ENCODE measurements at places on chromosomes 12 and 14.

DNA sequence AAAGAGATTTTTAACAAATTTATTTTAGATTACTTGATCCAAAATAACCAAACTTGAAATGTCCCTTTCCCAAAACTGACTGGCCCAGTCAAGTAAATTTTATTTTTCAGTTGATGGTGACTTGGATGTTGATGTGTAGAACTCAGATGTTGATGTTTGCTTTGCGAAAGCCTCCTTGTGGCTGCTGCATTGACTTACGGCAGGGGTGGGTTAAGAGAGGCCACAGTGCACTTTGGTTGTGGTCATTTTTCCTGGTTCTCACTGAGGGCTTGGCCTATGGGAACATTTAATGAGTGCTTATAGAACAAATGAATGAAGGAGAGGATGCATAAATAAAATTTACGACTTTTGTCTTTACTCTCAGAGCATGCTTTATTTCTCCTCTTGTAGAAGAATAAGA, 52.6 kb downstream of the SLCO1B3 start:
- no peak for DNase-seq

DNA sequence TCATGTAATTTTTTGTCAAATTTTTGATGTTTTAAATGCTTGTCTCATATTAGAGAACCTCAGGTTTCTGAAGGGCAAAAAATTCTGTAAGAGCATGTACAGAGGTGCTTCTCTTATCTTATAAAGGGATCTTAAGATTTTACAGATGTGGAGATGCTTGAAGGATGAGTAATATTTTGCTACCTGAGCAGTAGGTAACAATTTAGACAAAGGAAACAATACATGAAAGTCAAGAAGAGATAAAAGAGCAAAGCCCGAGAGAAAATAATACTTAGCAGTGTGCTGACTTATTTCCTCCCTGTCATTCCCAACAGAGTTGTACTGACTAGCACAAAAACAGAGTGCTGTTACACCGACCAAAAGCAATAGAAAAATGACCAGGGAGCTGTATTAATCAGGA, 98.1 kb upstream of the PTPRR start:
- no peak for DNase-seq

DNA sequence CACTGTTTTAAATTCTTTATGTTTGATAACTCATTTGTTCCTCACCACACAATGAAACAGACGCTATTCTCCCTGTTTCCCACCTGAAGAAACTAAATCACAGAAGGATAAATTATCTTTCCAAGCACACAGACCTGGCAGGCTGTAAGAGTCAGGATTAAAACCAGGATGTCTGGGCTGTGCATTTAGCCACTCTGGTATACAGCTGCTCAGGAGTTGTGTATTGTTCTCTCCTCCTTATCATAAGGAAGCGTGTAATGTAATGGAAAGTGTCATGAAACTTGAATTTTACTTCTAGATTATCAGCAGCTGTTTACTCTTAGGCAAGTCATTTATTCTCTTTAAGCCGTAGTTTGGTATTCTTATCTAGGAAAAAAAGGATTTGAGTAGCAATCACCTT, 154.8 kb upstream of the LRIG3 start:
- DNase-seq, result no peak

DNA sequence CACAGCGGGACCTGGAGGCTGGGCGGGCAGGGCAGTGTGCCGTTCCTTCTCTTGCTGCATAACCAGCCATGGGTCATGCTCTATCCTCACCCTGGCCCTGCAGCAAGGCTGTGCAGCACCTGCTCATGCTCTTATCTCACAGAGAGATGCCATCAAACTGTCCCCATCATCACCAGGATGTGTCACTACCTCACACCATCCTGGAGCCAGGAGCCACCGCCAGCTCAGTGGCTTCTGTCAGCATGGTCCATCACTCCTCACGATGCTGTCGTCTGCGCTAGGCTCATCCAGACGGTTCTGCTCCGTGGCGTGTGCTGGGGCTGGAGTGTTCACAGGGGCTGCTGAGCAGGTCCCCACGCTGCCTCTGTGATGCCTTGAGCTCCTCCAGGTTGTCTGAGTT, 77.2 kb upstream of the DYNC1H1 start:
- no peak for DNase-seq

DNA sequence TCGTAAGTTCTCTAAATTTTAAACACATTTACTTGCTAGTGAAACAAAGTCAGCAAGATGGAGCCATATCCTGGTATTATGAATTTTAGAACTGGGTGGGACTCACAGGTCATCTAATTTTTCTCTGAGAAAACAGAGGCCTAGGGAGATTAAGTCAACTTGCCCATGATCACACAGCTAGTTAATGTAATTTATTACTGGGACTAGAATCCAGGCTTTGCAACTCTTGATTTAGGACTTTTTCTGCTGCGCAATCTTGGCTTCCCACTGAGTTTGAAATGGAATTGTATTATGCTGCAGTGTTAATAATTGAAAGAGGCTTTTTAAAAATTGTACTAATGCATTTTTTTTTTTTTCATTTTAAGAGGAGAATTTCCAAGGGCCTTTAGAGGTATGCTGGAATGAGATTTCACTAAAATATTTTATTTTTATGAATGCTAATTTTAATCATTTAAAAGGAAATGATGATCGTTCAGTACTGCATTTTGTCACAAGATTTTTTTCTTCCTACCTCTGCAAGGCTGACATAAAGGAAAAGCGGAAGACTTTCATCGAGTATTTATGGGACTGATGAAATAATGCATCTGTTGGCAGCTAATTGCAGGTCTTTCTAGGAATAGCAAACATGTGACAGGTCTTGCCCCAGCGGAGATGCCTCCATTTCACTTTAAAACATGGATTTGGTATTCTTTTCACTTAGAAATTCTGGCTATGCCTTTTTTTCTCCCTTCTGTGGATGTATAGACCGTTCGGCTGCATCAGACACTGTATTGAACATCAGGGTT, 9.6 kb downstream of the CRADD start:
- DNase-seq, result no peak

DNA sequence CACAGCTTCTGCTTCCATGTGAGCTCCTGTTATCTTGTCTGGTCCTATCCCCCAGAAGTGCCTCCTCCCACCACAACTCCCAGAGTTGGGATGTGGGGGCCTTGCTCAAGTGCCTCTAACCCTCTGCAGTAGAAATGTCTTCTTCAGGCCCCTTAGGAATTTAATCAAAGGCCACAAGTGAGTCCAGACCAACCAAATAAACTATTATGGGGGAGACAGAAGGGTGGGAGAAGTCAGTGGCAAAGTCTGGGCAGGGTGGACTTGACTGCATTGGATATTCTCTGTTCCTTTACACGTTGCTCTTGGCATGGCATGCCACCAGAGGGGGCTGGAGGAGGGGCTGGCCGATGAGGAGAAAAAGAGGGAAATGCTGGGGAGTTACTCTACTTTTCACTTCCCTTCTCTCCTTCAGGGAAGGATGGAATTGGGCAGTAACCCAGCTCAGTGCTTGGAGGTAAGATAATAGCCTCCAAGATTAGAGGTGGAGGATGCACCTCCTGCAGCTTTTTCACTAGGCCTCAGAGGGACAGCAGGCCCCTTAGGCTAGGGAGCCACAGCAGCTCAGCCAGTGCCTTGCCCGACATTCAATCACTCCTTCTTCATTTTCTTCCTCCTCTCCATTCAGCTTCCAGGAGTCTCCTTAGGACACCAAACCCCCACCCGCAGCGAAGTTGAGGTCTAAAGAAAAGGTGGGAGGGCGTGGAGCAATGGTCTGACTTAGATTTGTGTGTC, 1.2 kb upstream of the AP1G2 start:
- DNase-seq, result no peak

DNA sequence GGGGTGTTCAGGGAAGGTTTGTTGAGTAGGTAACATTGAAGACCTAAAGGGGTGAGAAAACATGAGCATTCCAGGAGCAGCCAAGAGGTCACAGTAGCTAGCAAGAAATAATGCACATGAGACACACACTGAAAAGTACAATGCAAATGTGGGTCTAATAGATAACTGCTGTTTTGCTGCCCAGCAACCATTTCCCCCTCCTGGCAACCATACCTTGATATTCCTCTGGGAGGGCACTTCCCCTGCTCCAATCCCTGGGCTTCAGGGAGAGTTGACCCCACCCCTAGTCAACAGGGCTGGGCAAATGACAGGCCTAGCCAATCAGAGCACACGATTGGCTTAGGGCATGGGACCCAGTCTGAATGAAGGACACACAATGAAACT, 8.5 kb upstream of the ACTN1 start:
- no peak for DNase-seq

DNA sequence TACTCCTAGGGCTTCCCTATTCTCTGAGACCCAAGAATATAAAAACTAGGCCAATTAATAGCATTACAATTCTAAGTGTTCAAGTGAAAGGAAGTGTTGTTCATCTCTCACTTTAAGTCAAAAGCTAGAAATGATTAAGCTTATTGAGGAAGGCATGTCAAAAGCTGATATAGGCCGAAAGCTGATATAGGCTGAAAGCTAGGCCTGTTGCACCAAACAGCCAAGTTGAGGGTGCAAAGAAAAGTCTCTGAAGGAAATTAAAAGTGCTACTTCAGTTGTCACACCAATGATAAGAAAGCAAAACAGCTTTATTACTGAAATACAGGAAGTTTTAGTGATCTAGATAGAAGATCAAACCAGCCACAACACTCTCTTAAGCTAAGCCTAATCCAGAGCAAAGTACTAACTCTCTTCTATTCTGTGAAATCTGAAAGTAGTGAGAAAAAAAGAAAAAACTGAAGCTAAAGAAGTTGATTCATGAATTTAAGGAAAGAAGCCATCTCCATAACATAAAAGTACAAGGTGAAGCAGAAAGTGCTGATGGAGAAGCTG, 68.9 kb downstream of the SLC6A15 start:
- no peak for DNase-seq

GRCh38 chr12:58368001-58368400, 426.6 kb downstream of the ATP23 start:
- DNase-seq, result no peak

DNA sequence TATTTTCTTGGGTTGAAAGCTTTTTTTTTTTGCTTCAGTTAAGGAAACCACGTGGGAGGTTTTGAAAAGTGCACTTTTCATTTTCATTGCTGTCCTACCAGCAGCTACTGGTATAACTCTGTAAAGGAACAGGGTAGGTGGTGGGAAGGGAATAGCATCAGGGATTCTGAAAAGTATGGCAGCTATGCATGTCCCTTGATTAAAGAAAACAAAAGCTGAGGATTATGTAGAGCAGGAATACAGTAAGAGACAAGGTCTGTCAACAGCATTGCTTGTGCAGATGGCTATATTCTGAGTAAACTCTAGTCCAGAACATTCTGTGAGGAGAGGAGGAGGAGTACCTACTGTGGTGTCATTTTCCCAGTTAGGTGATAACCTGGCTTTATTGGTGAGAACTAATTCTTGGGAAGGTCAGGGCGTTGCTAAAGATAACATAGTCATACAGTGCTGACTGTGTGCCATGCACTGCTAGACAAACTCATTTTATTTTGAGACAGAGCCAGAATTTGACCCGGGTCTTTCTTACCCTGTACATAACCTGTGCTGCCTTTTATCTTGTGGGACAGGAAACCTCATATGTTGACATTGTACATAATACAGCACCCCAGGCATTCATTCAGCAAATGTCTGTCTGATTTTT, 80.3 kb upstream of the TRAF3 start:
- no peak for DNase-seq

GRCh38 chr14:96051642-96052540, 12.7 kb downstream of the C14orf132 start:
- no peak for DNase-seq

DNA sequence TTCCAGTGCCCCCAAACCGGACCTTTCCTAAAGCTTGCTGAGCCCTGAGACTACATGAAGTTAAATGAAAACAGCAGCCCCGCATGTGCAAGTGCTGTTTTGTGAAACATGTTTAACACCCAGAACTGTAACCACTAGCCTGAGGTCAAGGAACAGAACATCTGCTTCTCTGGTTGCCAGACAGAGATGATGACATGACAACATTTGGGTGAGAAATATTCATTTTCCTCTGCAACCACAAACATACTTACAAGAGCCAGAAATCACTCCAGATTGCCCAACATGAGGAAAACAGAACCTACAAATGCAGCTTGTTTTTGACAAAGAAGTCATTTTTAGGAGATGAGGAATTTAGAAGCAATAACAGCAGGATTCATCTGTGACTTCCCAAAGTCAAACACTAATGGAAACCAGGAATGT, 110.4 kb downstream of the BCAT1 start:
- DNase-seq, result no peak

DNA sequence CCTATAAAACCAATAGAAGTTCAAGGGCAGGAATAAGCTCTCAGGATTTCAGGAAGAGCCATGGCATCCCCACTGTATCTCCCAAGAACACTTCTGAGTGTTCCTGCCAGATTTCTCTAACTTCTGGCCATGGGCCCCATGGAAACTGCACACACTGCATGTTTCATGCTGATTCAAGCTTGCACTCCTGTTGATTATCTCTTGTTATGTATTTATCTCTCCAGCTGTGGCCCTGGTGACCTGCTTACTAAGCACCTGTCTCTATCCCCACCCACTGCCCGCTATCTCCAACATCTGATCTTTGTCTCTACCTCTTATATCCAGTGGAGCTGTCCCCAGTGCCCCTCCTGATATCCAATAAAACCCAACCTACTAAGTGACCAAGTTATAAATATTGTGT, 285.3 kb downstream of the PDZRN4 start:
- DNase-seq, result no peak

GRCh38 chr12:118190266-118190665, 54.3 kb downstream of the PEBP1 start:
- no peak for DNase-seq
